ENCODE measurements at places on chromosomes 7 and 10.
A peak's percentile ranks its signal among the peaks of the same experiment; 100 is the strongest.

GRCh38 chr10:74586088-74586585 lies 240.3 kb upstream of the KAT6B start:
- peak; percentile 3 for DNase-seq

DNA sequence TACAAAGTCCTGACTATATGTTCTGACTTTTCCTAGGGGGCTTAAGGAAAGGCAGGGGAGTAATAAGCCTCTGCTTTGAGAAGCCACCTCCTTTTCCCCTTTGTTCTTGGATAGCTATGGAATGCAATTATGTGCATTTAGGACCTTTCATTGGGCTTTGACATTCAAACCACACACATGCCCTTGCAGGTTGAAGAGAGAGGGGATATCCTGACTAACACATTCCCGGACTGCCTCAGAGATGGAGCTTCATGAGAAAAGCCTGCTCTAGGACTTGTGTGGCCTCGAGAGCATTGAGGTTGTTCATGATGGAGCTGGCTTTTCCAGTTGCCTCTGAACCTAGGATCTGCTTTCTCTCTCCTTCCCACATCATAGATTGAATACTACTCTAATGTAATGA lies 694.5 kb downstream of the LRMDA start:
- DNase-seq = no peak

GRCh38 chr7:158396982-158397862 lies 190.4 kb downstream of the PTPRN2 start:
- DNase-seq = no peak

GRCh38 chr10:124562425-124563060 lies 100.9 kb downstream of the LHPP start:
- DNase-seq = no peak

DNA sequence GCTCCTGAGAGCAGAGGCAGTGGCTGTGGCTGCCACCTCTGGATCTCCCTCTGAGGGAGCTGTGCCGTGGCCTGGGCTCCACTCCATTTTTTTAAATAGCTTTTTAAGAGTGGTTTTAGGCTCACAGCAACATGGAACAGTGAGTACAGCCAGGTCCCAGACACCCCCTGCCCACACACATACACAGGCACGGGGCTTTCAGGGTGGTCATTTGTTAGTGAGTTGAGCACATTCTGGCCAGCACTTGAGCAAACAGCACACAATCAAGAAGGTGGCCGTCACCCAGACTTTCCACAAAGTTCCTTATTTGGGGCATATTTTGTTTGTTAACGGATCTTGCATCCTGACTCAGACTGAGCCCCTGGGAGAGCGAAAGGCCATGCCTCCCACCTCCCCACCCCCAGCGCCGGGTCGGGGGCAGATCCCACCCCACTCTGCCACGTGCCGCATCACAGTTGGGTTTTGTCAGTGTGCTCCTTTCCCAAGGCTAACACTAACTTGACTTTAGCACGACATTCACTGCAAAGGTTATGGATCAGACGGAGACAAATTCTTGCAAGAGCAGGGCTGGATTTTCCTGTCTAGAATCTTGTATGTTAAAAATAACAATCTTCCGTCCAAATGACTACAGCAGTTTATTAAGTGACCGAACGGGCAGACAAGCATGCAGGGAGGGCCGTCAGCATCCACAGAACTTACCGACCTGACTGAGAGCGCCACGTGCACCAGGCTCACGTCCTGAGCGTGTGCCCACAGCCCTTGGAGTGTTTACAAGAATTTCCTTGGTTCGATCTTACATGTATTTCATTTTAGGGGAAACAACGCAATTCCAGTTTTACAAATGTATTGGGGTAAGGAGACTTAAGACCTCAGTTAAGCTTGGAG lies 156.5 kb upstream of the NPS start:
- no peak for DNase-seq

DNA sequence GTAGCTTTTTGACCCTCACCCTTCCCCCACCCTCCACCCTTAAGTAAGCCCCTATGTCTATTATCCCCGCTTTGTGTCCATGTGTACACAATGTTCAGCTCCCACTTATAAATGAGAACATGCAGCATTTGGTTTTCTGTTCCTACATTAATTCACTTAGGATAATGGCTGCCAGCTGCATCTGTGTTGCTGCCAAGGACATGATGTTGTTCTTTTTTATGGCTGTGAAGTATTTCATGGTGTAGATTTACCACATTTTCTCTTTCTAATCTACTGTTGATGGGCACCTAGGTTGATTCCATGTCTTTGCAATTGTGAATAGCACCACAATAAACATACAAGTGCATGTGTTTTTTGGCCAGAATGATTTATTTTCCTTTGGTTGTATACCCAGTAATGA lies 232.2 kb downstream of the CACNA2D1 start:
- DNase-seq = no peak

GRCh38 chr7:42022056-42022455 lies 215.0 kb downstream of the GLI3 start:
- no peak for DNase-seq

GRCh38 chr7:133330085-133330484 lies 77.2 kb downstream of the EXOC4 start:
- no peak for DNase-seq

- DNase-seq = no peak
Observed at GRCh38 chr10:114682532-114682931, 24.5 kb upstream of the ABLIM1 start.

GRCh38 chr10:89373916-89374711 lies 3.7 kb upstream of the IFIT1B start:
- DNase-seq = no peak

DNA sequence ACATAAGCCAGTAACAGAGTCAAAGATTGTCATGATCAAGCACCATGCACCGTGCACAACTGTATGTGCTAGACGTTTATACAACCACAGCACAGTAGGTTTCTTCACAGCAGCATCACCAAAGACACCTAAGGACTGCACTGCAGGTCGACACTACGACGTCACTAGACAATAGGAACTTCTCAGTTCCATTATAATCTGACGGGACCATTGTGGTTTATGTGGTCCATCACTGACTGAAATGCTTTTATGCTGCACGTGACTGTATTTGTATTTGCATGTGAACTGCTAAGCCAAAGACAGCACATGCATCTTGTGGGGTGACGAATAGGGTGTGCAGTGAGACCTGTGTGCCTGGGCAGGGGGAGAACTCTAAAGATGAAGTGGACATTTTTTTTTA lies 164.9 kb downstream of the PARD3 start:
- DNase-seq = no peak

DNA sequence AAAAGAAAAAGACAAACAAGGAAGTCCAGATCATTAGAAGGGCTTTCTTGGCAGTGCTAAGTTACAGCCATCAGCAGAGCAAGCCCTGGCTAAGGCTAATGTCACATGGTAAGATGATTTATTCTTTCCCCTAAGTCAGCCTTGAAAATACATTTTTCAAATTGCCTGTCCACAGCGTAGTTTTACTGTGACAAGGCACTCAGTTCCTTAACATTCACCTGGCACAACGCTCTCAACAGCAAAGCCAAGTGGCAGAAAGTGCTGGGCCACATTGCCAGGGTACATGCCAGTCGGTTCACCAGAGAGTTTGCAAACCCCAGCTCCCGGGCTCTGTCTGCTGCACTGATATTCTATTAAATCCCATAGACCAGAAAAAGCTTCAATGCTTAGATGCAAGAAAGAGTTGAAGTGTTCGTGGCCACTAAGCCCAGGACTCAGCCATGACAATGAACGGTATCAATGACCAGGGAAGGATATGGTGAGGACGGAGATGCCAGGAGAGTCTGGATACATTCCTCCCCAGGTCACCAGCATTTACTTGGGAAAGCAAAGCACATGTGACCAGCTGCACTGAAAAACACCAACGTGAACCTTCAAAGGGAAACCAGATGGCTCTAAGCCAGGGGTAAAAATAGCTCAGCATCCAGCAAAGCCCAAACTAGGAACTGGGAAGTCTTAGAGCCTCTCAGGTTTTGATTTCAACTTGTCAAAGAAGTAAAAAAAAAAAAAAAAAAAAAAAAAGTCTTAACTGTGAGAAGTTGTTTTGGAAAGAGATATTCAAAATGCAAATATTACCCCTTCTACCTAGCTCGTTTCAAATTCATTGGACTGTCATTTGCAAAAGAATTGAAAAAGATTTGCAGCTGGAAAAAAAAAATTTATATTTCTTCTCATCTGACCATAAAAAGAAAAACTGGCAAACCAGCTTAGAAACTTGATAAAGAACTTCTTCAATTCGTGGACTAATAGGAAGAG lies 23.9 kb upstream of the MPP7 start:
- no peak for DNase-seq

DNA sequence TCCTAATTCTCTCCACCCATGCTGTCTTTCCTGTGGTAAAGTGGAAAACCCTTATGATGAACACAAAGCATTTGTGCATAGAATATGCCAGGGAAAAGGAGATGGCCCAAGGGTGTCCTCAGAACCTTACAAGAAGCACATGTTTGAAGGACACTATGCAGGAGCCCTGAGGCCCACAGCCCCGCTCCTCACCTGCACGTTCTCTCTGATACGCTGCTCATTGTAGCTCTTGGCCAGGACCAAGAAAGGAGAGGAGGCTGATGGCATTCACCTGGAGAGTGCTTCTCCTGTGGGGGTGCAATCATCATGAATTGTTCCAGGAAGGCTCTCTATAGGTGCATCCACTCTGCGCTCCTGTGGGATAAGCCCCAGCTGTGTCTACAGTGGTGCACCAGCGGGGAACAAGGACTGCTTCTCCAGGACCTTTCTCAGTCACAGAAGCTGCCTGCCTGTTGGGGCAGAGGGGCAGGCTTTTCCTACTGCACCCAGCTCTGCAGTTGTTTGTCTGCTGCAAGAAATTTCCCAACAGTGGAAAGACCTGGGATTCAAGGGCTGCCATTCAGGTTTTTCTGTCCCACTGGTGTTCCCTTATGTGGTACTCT lies 19.9 kb downstream of the AKR1C2 start:
- DNase-seq = no peak

GRCh38 chr7:48875045-48875916 lies 49.1 kb upstream of the CDC14C start:
- DNase-seq = no peak

Data from activated T-helper 9 cell treated with anti-CD3 and anti-CD28 coated beads, Interleukin-2, amount 50 U/mL, for 16 hours (primary cell).